ENCODE measurements at places on chromosomes 2 and 18. TPM values are rescaled to one million over a fixed set of nuclear protein-coding genes. Genes with fewer than 3 reads are reported as not detected.

The MZT2B gene
- total RNA-seq, result 215 TPM

The DYSF gene
- total RNA-seq, result 6.8 TPM

The CHAC2 gene
- total RNA-seq, result 3.1 TPM

The TTN gene
- total RNA-seq, result 2.1 TPM

The CPS1 gene
- 1.5 TPM for total RNA-seq

The RAB17 gene
- 25.8 TPM for total RNA-seq

The PLEKHA3 gene
- 24.1 TPM for total RNA-seq

The ZBTB7C gene
- total RNA-seq, result 38.2 TPM

The MARCHF4 gene
- total RNA-seq, result 0.25 TPM

The HSBP1L1 gene
- total RNA-seq, result 33.8 TPM

The ICA1L gene
- total RNA-seq, result 12.7 TPM

The HOXD4 gene
- 4.7 TPM for total RNA-seq

The SIX2 gene
- total RNA-seq, result not detected

The PLGLB1 gene
- total RNA-seq, result 5.6 TPM

The SH3BP4 gene
- total RNA-seq, result 30.4 TPM

The REG1A gene
- total RNA-seq, result 885 TPM

The CCDC178 gene
- total RNA-seq, result not detected

The RAMP1 gene
- 10.9 TPM for total RNA-seq

The TNFRSF11A gene
- total RNA-seq, result 59.3 TPM

The CCDC141 gene
- total RNA-seq, result 7.4 TPM

The HOXD10 gene
- 1.8 TPM for total RNA-seq

The ANKRD62 gene
- not detected for total RNA-seq

The PLA2R1 gene
- 8.0 TPM for total RNA-seq

The SMYD1 gene
- total RNA-seq, result 10.7 TPM

The B3GNT7 gene
- total RNA-seq, result 330 TPM

The PRADC1 gene
- total RNA-seq, result 37.4 TPM

The FRZB gene
- total RNA-seq, result 15.7 TPM

The RPRM gene
- 9.2 TPM for total RNA-seq

The GPR35 gene
- total RNA-seq, result 132 TPM

The SP140L gene
- 23.4 TPM for total RNA-seq

The FKBP7 gene
- total RNA-seq, result 8.7 TPM

The C1QL2 gene
- total RNA-seq, result not detected
